ENCODE measurements at places on chromosomes 5 and 9.

GRCh38 chr5:101212942-101213514 is 309.9 kb upstream of the ST8SIA4 start:
- no peak for DNase-seq

- no peak for DNase-seq
Measured at GRCh38 chr9:127835991-127836516, 18.4 kb downstream of the ENG start.

GRCh38 chr5:168654211-168654721 is 75.1 kb upstream of the PANK3 start:
- no peak for DNase-seq

DNA sequence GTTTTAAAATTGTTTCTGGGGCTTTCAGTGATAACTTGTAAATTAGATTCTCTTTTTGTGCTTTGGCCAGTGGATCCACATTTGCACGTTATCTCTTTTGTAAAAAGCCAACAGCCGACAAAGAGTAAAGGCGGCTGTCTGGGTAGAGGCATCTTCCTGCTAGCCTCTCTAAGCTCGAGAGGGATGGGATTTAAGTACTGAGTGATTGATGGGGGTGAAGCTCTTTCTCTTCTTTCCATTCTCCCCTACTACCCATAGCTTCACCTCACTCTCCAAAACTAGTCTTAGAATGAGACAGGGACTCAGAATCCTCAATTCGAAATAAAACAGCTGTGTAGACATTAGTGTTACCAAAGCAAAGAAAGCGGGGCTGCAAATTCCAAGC is 3.4 kb downstream of the PBX3 start:
- DNase-seq = no peak

- no peak for DNase-seq
Measured at GRCh38 chr9:26687421-26687820, 205.2 kb downstream of the CAAP1 start.

- DNase-seq = no peak
Measured at GRCh38 chr5:163475411-163475810, 15.0 kb downstream of the HMMR start.

DNA sequence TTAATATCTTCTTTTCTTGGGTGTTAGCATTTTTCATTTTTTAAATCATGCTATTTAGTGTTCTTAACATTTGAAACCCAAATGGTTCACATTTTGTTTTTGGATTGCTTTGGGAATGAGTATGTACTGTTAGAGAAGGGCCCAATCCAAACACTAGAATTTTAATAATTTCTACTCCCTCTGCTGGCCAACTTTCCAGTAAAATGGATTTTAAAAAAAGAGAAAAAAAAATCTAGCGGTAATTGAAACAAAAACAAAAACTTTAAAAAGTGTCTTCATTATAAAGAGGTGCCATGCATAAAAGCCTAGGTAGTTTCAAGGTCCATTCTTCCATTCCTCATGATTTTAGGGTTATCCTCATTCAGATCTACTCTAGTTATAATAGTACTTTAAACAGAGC is 32.1 kb upstream of the RICTOR start:
- DNase-seq = no peak

GRCh38 chr5:134327327-134327726 is 39.6 kb downstream of the CDKL3 start:
- no peak for DNase-seq

DNA sequence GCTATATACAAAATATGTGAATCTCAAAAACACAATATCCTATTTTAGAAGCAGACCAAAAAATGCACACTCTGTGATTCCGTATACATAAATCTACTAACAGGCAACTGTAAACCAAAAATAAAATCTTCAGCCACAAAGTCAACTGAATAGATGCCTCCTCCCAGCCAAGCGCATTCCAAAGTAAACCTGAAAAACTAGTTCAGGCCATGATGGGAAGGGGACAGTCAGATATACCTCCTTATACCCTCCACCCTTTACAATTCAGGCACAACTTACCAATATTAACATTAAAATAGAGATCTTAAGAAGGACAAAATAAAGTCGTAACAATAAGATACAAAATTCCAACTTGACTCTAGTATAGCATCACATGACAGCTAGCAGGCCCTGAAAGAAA is 1604.5 kb upstream of the NUDT12 start:
- no peak for DNase-seq

DNA sequence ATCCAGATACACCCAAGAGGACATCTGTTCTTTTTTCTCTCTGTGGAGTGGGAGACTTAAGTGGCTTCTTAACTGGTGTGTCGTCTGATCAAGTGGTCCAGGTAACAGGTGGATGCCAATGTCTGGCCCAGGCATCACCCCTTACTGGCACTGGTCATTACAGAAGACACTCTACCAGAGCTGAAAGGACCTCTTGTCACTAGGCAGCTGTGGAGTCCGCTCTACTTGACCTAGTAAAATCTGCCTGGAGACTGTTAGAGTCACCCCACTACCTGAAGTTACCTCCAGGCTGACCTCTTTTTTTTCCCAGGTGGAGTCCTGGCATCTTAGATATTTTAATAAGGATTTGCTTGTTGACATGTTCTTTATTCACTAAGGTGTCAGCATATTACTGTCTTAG is 22.5 kb downstream of the FXN start:
- DNase-seq = no peak

- no peak for DNase-seq
Measured at GRCh38 chr5:65651144-65651543, 26.3 kb downstream of the SHLD3 start.

- no peak for DNase-seq
Measured at GRCh38 chr5:55154873-55155272, 5.1 kb upstream of the GPX8 start.

DNA sequence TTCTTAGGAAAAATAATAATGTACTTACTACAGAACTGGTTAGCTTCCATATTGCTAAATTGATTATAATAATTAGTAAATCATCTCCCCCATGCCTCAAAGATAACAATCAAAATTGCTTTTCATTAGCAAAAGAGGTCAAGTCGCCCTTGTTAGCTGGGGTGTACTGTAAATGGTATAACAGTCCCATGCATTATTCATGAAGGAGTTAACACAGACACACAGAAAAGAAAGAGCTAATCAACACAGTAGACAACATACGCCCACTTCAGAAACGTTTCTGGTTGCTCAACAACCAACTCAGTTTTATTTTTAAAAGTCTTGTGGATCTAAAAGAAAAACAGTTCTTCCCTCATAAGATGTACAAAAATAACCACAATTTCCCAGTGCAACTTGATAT is 100.2 kb downstream of the MPDZ start:
- DNase-seq = no peak

GRCh38 chr5:102772273-102772672 is 17.2 kb downstream of the PAM start:
- no peak for DNase-seq

- no peak for DNase-seq
Measured at GRCh38 chr5:160029004-160029403, 20.1 kb downstream of the TTC1 start.

DNA sequence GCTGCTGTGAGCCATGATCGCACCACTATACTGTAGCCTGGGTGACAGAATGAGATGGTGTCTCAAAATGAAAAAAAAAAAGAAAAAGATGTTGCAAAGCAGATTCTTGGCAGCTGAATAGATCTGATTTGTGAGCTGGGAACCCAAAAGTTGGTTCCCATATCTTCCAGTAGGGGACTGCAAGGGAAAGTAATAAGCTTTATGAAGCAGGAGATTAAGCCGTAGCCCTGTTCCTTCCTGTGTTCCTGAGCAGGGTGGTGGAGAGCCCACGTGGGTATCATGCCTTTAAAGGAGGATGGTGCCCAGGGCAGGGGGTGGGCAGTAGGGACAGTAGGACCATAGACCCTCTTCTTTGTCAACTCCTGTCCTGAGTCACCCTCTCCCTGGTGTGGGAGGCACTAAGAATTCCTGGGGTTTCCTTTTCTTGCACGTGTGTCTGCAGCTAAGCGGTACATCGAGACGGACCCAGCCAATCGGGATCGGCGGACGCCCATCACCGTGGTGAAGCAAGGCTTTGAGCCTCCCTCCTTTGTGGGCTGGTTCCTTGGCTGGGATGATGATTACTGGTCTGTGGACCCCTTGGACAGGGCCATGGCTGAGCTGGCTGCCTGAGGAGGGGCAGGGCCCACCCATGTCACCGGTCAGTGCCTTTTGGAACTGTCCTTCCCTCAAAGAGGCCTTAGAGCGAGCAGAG is 37.9 kb downstream of the STOM start:
- no peak for DNase-seq

DNA sequence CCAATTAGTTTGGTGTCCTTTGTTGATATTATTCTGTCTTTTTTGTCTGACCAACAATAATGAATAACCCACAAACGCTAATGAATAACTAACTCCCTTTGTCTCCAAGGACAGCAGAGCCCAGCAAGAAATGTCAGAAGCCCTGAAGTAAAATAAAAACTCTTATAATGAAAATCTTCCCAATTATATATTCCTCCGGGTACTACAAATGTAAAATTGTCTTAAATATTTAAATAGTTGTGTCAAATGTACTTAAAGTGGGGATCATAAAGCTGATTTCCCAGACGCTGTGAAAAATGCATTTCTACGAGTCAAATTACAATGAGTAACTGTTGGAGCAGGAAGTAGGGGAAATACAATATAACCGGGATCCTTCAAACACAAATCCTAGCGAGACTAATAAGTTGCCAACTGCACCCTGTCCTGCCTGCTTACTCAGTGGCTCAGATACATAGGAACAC is 22.3 kb downstream of the GLIS3 start:
- DNase-seq = no peak

DNA sequence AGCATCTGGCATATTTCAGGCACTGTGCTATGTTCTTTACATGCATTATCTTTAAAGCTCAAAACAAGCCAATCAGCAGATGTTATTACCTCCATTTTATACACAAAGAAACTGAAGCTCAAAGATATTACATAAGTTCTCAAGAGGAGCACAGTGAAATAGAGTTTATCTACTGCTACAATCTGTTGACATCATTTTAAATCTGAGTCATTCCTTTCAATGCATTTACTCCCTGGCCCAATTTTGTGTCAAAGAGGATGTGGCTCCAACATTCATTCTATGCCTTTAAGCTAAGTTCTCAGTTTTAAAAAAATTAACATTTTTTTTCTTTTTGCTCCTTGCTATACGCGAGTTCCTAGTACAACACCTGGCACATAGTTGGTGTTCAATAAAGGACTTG is 486.3 kb upstream of the ZNF462 start:
- DNase-seq = no peak

DNA sequence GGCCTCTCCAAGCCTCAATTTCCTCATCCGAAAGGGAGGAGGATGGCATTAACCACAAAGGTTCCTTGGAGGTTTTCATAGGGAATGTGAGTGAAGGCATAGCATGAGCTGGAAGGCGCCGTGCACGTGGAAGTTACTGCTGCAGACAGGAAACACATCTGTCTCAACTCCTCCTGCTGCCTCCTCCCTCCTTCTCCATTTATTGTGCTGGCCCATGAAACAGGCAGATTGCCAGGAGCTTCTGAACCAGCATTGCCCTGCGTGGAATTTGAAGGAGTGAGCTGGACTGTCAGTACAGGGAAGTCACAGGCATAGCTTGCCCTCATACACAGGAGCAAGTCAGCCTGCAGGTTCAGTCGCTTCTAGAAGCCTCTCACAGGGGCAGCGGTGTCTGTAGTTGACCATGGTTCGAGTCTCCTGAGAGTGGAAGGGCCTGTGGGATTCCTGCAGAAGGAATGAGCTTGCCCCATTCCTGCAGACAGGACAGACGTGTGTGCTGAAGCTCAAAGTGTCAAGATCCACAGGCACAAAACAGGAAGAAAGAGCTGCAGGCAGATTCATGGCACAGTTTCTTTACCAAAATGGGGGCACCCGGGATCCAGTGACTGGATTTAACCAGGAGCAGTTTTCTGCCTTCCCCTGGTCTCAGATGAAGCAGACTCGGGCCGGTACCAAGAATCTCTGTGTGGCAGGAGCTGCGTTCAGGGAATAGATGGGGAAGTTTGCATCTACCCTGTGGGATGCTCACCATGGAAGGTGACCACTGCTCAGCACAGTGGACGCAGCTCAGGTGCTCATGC is 48.7 kb upstream of the CTSL start:
- DNase-seq = no peak

- no peak for DNase-seq
Measured at GRCh38 chr5:57216714-57217113, 42.9 kb downstream of the GPBP1 start.

- DNase-seq = no peak
Measured at GRCh38 chr9:94554439-94555331, at the start of gene PCAT7. Gene PCAT7 (plus strand): TSS chr9:94555083.

DNA sequence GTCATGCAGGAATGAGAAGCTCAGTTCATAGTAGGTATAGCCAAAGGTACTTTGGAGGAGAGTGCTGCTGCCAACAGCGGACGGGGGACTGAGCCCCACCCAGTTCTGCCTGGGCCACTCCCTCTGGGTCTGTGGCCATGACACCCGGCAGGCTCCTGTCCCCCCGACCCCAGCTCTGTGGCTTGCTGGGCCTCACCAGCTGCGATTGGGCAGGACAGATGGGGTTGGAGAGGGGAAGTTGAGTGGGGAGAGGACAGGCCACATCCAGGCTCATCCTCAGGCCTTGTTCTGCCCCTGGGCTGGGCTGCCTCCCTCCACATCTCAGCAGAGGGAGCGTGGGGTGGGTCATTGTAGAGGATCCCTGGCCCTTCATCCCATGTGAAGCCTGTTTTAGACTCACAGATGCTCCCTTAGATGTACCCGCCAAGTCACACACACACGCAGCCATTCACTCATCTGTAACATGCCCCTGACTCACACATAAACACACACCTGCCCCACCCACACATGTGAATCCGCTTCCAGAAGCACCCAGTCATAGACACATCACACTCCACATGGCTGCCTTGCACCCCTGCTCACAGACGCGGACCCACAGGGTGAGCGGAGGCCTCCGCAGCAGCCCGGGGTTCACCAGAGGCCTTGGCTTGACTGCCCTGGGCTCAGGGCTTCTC is 48.8 kb downstream of the NTNG2 start:
- DNase-seq = no peak

GRCh38 chr5:142246258-142246657 is 78.6 kb downstream of the SPRY4 start:
- DNase-seq = no peak

DNA sequence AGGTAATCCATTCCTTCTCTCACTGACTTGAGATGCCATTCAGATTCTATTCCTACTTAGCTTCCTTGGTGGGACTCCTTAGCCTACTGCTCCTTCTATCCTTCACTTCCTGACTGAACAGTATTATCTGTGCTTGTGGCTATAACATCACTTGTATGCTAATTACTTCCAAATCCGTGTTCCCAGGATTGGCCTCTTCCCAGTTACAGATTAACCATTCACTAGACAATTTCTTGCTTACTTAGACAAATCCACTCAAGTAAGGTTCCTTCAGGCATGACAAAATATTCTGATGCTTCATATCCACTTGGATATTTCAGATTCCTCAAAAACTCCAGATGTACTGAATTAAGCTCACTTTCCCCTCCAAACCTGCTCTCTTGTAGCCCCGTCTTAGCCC is 18.3 kb downstream of the LIFR start:
- no peak for DNase-seq

- no peak for DNase-seq
Measured at GRCh38 chr5:74386571-74387334, 253.8 kb downstream of the ENC1 start.

GRCh38 chr5:153459051-153459743 is 31.3 kb upstream of the GRIA1 start:
- DNase-seq = no peak

GRCh38 chr9:14004110-14004509 is 309.8 kb downstream of the NFIB start:
- no peak for DNase-seq

- no peak for DNase-seq
Measured at GRCh38 chr9:92185096-92185495, 69.9 kb upstream of the SPTLC1 start.
